Stimulated activated CD8-positive, alpha-beta memory T cell treated with anti-CD3 and anti-CD28 coated beads, Interleukin-7, amount 100 ng/mL, for 1 hour (primary cell): ENCODE measurements at places on chromosomes 7 and 10.

- no peak for DNase-seq
Observed at GRCh38 chr10:118986815-118987790, 42.4 kb upstream of the NANOS1 start.

GRCh38 chr10:71383972-71384687 lies 12.6 kb upstream of the CDH23 start:
- peak; percentile 37 for DNase-seq

DNA sequence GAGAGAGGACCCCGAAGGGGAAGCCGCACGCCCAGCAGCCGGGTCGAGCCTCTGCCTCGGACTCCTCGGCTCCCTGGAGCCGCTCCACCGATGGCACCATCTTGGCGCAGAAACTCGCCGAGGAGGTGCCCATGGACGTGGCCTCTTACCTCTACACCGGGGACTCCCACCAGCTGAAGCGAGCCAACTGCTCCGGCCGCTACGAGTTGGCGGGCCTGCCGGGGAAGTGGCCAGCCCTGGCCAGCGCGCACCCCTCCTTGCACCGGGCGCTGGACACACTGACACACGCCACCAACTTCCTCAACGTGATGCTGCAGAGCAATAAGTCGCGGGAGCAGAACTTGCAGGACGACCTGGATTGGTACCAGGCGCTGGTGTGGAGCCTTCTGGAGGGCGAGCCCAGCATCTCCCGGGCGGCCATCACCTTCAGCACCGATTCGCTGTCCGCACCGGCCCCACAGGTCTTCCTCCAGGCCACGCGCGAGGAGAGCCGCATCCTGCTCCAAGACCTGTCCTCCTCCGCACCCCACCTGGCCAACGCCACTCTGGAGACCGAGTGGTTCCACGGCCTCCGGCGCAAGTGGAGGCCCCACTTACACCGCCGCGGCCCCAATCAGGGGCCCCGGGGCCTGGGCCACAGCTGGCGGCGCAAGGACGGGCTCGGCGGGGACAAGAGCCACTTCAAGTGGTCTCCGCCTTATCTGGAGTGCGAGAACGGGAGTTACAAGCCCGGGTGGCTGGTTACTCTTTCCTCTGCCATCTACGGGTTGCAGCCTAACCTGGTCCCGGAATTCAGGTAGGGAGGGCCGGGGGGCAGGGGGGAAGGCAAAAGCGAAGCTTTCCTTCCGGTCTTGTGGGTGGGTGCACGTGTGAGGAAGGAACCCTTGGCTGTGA lies 973 bp downstream of the GPR158 start:
- DNase-seq: no peak

- DNase-seq: no peak
Observed at GRCh38 chr7:2870471-2870931, 26.4 kb upstream of the GNA12 start.

DNA sequence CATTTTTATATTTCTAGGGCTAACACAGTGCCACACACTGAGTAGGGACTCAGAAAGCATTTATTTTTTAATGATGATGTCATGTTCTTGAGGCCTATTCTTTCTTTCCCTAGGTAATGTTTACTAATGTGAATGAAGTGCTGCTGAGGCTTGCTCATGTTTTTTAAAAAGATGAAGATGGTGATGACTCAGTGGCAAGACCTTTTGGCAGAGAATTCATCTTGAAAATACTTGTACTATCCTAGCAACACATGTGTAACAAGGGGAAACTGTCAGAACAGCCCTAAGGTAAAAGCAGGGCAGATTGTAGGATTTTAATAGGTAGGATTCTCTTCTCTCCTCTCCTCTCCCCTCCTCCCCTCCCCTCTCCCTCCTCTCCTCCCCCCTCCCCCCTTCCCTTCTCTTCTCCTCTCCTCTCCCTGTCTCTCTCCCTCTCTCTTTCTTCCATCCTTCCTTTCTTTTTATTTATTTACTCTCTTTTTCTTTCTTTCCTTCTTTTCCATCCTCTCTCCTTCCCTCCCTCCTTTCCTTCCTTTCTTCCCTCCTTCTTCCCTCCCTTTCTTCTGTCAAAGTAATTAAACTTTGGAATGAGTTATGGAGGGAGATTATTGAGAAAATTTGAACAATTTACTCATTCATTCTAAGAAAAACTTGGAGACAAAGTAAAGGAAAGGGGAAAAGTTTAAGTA lies 75.3 kb downstream of the ZNF92 start:
- DNase-seq: no peak

DNA sequence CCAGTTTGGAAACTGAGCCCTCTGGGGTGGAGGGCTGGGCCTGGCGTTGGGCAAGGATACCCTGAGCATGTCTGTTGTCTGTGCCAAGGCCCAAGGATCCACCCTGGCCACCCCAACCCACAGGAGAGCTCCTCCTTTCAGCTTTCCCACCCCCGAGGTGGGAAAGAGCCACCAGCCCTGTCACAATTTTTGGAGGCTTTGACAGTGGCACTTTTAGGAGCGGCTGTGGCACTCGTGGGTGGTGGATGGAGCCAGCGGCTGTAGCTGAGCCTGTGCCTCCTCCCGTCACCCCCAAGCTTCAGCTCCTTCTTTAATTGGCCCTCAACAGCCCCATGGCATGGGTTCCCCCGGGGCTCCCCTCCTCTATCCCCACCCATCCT lies 18.2 kb upstream of the ZNF862 start:
- DNase-seq: no peak

- DNase-seq: no peak
Observed at GRCh38 chr7:33421429-33421828, 292.1 kb downstream of the BBS9 start.

- no peak for DNase-seq
Observed at GRCh38 chr7:90322837-90323236, 1.7 kb upstream of the FAM237B start.

DNA sequence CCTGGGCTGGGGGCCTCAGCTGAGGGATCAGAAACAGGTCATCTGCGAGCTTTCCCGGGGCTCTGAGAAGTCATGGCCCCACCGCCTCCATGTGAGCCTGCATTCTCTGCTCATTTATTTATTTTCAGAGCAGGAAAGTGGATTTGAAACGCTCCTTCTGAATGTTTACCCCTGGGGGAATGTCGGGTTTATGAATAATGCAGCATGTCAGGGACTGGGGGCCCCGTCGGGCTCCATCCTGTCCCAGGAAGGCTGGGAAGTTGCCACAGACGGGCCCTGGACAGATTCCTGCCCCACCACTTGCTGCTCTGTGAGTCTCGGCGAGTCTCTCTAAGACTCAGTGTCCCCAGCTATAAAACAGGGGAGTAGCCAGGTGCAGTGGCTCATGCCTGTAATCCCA lies 11.9 kb upstream of the GTF2IRD1 start:
- no peak for DNase-seq

GRCh38 chr7:70455925-70456324 lies 676.0 kb upstream of the GALNT17 start:
- DNase-seq: no peak

DNA sequence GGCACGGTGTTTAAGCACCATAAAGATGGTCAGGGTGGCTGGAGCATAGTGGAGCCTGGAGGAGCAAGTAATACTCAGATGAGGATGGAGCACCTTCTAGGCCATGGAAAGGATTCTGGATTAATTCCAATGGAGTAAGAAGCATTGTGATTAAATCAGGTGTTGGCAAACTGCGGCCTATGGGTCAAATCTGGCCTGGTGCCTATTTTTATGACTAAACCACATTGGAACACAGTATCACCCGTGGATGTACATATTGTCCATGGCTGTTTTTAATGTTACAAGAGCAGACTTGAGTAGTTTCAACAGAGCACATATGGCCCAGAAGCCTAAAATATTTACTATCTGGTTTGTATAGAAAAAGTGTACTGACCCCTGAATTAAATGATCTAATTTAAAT lies 49.9 kb upstream of the TMEM248 start:
- DNase-seq: no peak

- no peak for DNase-seq
Observed at GRCh38 chr10:96851281-96851680, 19.2 kb downstream of the LCOR start.
